NCI-H69 (cell line): ENCODE measurements at places on chromosomes 7 and 10.

- DNase-seq, result no peak
Observed at GRCh38 chr7:69633122-69633831, 35.0 kb downstream of the AUTS2 start.

GRCh38 chr7:153247926-153248325 lies 488.4 kb downstream of the ACTR3B start:
- no peak for DNase-seq

DNA sequence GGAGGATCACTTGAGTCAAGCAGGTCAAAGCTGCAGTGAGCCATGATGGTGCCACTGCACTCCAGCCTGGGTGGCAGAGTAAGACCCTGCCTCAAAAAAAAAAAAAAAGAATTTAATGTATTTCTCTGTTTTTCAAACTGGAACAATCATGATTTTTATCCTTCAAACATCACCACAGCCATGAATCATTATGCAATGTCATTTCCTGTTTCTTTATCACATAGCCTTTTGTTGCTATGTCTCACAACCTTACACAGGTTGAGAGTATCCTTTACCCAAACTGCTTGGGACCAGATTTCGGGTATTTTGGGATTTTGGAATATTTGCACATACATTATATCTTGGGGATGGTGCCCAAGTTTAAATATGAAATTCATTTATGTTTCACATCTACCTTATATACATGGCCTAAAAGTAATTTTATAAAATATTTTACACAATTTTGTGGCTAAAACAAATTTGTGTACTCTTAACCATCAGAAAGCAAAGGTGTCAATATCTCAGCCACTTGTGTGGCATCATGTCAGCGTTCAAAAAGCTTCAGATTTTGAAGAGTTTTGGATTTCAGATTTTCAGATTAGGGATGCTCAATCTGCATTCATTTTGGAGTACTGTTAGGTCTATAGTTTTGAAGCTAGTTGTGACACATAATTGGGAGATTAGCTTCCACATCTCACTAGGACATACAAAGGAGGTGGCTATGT lies 8.2 kb downstream of the NT5C3A start:
- no peak for DNase-seq

- no peak for DNase-seq
Observed at GRCh38 chr7:73967832-73968290, 60.1 kb upstream of the ELN start.

GRCh38 chr7:77348371-77348813 lies 67.8 kb downstream of the GSAP start:
- DNase-seq, result peak; percentile 75
